ENCODE measurements at places on chromosomes 16 and 17.
A peak's percentile ranks its signal among the peaks of the same experiment; 100 is the strongest.

DNA sequence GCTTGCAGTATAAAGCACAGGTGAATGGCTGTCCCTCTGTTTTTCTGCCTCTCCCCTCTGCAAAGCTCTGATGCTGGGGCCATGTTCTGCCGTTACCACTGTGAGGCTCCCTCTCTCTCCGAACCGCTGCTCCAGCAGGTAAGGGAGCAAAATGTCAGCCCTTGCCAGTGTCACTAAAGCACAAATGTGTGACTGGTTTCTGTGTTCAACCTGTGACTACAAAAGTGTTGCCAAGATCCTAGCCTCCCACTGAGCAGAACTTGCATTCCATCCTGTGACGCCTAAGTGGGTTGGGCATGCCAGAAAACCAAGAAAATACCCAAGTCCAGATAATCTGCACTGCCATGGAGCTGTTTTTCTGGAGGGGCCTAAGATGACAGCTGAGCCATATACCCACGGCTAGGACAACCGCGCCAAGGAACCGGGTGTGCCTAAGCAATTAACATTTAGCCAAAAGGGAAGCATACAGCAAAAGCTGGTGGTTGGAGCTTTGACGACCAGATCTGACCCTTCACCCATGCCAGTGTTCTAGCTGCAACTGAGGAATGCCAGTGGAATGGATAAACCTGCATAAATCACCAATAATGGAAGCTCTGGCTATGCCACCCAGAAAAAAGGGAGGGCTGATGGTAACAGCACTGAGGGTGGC lies 35.0 kb downstream of the PSME3IP1 start:
- DNase-seq, result peak; percentile 20

- DNase-seq, result peak; percentile 45
These were observed 21.9 kb downstream of the PLEKHG4 start for GRCh38 chr16:67301080-67301782.

- DNase-seq, result no peak
These were observed 401.0 kb downstream of the SNX29 start for GRCh38 chr16:12377497-12377896.

GRCh38 chr16:4661661-4662060 lies 31.7 kb upstream of the NUDT16L1 start:
- no peak for DNase-seq

DNA sequence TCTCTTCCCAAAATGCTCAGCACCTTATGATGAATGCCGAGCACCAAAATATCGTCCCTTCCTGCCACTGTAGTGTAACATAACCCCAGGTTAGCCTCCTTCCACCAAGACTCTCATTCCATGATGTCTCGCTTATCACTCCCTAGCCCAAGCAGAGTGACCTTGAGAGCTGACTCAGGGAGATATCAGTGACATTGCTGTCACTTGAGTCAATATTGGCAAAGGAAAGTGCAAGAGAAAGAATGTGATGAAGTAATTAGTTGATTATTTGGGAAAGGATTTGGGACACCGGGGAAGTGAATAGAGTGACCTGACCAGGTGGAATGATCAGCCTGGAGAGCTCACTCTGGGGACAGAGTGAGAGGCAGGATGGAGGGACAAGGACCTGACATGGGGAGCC lies 2.6 kb upstream of the ANKFN1 start:
- DNase-seq, result no peak

GRCh38 chr17:8052256-8053252 lies 13.7 kb downstream of the ALOX15B start:
- DNase-seq, result no peak

GRCh38 chr17:44108440-44109311 lies 14.8 kb downstream of the HDAC5 start:
- DNase-seq, result peak; percentile 99

- DNase-seq, result no peak
These were observed 38.2 kb upstream of the DOC2B start for GRCh38 chr17:219696-220095.

DNA sequence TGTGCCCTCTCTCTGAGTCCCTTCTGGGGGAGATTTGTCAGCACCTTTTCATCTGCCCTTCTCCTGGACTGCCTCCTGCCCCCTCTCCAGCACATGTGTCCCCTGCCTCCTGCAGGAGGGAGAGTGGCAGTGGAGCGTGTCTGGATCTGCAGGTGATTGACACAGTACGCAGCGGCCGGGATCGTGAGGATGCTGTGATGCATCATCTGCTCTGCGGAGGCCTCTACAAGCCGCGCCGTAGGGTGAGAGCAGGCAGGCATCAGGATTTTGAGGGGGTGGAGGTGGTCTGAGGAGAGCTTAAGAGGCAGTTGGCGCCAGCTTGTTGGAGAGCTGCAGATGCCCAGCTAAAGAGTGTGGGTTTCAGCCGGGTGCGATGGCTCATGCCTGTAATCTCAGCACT lies 10.9 kb downstream of the SLC9A5 start:
- DNase-seq, result no peak

GRCh38 chr17:5541610-5542202 lies 42.6 kb downstream of the NLRP1 start:
- no peak for DNase-seq

DNA sequence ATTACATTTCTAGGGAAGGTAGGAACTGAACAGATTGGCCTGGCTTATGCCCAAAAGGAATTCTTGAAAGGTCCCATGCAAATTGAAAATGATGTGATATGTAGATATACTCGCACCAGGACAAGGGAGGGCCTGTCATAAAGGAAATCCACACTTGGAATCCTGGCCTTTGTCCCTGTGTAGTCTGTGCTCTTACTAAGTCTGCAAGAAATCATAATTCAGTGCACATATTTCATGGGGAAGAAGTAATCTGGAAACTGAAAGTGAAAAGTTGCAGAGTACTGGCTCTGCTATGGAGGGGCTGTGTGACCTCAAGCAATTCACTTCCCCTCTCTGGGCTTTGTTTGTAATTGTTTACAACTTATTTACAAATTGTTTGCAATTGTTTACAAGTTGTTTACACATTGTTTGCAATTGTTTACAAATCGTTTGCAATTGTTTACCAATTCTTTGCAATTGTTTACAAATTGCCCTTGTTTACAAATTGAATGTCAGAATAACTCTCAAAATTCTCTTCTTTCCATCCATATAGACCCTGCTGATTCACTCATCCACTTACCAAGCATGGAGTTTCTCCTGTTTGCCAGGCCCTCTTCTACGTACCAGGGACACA lies 12.9 kb downstream of the SCNN1G start:
- no peak for DNase-seq

- peak; percentile 14 for DNase-seq
These were observed 121.0 kb upstream of the ADAMTS18 start for GRCh38 chr16:77555791-77556190.

DNA sequence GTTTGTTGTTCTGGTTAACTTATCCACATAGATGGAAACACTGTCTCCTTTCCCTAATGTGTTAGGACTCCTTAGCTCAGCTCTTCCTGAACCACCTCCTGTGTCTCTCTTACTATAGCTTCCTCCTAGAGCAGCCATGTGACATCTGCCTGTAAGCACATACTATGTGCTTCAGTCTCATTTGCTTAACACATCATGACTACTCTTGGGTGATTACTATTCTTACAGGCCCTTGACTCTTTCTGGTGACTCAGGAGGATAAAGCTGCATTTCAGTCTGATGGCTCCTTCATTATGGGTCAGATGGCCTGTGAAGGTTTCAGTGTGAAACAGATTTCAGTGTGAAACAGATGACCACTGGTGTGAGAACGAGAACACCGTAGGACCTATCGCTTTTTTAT lies 320 bp upstream of the KRTAP4-2 start:
- peak; percentile 15 for DNase-seq

- DNase-seq, result no peak
These were observed 2.4 kb downstream of the PPM1D start for GRCh38 chr17:60602385-60602742.

DNA sequence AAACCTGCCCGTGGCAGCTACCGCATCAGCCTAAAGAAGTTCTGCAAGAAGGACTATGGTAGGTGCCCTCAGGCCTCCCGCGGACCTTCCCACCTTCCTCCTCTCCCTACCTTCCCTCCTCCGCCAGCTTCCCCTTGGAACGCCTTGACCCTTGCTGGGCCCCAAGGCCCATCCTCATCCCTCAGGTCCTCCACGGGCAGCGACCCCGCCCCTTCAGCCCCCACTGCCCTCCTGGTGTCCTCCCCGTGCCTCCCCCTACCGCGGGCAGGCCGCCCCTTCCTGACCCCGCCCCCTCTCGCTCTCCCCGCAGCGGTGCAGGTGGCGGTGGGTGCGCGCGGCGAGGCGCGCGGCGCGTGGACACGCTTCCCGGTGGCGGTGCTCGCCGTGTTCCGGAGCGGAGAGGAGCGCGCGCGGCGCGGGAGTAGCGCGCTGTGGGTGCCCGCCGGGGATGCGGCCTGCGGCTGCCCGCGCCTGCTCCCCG lies 1.4 kb upstream of the TBC1D24 start:
- no peak for DNase-seq

GRCh38 chr16:8831450-8831849 lies 33.8 kb downstream of the PMM2 start:
- no peak for DNase-seq

DNA sequence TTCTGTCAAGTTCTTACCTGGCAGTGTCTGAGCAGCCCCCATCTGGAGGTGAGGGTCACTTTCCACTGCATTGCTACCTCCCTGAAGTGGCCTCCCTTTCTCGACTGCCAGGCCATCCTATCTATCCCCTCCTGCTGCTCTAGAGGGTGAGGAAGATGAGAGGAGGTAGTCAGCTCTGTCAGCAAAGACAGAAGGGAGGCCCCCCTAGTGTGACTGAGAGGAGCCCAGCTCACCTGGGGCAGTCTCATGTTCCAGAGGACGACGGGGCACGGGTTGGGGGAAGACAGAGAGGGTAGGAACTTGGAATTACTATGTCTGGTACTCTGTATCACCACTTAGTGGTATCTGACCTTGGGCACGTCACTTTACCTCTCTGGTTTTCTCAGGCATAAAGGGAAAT lies 22.0 kb downstream of the MYO19 start:
- DNase-seq, result no peak

GRCh38 chr17:50467855-50468303 lies 801 bp downstream of the CHAD start:
- no peak for DNase-seq
